ENCODE measurements at places on chromosomes 3 and 15.

GRCh38 chr3:53729618-53730017, 116.6 kb downstream of the CHDH start:
- no peak for DNase-seq

DNA sequence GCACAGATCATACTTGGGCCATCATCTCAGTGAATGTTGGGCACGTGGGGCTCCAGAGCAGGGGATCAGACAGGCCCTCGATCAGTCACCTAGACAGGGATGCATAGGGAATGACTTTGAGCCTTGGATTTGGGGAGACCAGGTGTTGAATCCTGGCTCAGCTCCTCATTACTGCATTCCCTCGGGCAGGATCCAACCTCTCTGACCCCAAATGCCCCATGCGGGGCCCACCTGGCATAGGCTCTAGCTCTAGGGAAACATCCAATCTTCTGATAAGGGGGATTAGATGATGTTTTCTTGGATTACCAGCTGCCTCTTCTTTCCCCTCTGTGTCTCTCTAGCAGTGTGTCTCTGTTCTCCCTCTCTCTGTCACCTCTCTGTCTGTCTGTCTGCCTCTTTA, 22.7 kb downstream of the LOXL1 start:
- DNase-seq, result no peak

DNA sequence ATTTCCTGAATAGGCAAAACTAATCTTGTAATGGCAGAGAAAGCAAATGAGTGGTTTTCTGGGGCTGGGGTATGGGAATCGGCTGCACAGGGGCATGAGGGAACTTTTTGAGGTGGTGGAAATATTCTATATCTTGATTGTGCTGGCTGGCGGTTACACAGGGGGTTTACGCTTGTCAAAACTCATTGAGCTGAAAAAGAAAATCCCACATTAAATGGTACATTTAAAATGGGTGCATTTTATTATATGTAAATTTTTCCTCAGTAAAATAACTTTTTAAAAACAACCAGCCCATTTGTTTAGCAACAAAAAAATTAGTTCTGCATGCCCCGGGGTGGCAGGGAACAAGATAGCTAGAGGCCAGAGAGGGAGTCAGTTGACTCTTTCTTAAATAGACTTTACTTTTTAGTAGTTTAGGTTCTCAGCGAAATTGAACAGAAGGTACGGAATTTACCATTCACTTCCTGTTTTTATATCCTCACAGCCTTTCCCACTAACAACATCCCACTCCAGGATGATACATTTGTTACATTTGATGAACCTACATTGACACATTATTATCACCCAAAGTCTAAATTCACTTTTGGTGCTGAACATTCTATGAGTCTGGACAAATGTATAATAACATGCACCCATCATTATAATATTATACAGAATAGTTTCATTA, 41.2 kb upstream of the BCL2A1 start:
- DNase-seq, result no peak

GRCh38 chr3:160564949-160565441, 376 bp downstream of the KPNA4 start:
- peak; percentile 91 for DNase-seq
